H4 (cell line): ENCODE measurements at places on chromosomes 1 and 21. TPM values are rescaled to one million over a fixed set of nuclear protein-coding genes. Genes with fewer than 3 reads are reported as not detected.

- no peak for DNase-seq
Measured at GRCh38 chr1:91872559-91873081, 13.3 kb downstream of the TGFBR3 start.

DNA sequence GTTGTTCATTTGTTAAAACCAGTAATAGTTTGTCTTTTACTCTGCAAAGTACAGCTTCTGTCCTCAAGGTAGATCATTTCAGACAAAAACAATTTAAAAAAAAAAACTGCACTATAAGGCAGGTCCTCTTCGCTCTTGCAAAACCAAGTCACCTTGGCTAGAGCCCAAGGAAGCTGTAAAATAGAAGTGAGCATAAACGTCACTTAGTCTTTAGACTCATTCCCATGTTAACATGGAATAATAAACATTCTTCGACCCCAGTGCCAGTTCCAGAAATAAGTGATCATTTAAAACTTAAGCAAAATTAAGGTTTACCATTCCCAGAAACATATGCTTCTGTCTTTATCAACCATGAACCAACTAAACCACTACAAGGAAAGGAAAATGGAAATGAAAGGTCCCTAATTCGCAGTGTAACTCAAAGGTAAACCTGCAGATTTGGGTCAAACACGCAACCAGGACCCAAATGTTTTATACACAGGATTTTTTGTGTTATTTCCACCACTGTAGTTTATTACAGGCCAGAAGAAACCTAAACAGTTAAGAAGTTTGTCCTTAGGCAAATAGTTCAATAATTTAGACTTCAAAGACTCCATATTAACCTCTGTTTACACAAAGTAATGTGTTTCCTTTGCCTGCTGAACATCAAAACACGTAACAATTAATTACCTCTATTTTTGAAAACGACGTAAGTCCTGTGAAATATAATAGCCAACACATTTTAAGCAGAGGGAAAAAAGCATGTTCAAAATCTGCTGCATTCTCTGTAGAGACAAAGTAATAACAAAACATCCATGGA lies 54.6 kb downstream of the TGFBR3 start:
- no peak for DNase-seq

DNA sequence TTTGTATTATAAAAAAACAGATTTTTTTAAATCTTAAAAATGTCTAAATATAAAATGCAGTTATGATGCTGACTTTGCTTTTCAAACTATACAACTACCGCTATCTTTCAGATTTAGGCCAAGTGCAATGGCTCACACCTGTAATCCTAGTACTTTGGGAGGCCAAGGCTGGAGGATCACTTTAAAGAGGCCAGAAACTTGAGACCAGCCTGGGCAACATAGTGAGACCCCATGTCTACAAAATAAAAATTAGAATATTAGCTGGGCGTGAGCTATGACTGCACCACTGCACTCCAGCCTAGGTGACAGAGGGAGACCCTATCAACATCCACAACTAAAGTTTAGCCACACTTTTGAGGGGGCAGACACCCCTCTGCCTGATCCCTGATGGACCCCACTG lies 20.3 kb downstream of the ZBTB17 start:
- DNase-seq, result no peak

- no peak for DNase-seq
Measured at GRCh38 chr21:34850166-34850690, 181.4 kb downstream of the CLIC6 start.

GRCh38 chr21:39597595-39597994 lies 15.1 kb upstream of the B3GALT5 start:
- no peak for DNase-seq

DNA sequence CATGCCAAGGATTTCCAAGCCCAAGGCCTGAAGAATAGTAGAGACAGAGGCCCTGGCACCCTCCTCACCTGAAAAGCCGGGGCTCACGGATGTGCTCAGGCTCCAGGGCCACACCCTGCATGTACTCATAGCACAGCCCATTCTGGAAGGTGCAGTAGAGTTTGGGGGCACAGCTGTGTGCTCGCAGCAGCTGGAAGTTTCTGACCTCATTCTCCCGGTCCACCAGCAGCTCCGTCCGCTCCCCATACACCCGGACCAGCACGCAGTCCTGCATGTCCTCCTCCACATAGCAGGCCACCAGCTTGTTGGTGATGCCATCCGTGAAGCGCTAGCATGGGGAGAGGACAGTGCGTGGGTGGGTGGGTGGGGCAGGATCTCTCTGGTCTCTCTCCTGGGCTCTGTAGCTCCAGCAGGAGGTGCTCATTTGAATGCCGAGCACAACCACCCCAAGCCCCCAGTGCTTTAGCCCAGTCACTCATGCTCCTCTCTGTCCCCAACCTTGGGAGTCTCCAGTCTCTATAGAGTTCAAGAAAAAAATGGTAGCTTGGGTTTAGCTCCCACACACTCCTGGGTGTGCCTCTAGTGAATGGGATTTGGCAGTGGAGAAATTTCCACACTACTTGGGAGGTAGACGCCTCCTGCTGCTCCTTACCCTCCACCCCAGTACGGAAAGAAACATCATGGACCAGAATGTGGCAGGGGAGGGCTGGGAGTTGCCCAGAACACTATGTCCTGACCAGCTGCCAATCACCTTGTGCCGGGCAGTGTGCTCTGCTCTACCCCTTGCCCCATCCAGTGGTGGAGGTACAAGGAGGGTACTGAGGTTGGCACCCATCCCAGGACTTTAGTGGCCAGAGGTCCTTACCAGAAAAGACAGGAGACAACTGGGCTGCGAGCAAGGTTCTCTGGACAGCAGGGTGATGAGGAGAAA lies 1.9 kb downstream of the ETNK2 start:
- no peak for DNase-seq

The MPL gene
- total RNA-seq, result not detected in 2 replicates

The OR6K6 gene
- total RNA-seq, result not detected in 2 replicates

The ACOT11 gene
- total RNA-seq, result 1.5 and 1.6 TPM in 2 replicates

The SYT11 gene
- total RNA-seq, result 2.9 and 3.4 TPM in 2 replicates

The ACKR1 gene
- not detected in 2 replicates for total RNA-seq

The OR2T2 gene
- not detected in 2 replicates for total RNA-seq
